ENCODE measurements at places on chromosomes 5 and 9. TPM values are rescaled to one million over a fixed set of nuclear protein-coding genes. Genes with fewer than 3 reads are reported as not detected.

DNA sequence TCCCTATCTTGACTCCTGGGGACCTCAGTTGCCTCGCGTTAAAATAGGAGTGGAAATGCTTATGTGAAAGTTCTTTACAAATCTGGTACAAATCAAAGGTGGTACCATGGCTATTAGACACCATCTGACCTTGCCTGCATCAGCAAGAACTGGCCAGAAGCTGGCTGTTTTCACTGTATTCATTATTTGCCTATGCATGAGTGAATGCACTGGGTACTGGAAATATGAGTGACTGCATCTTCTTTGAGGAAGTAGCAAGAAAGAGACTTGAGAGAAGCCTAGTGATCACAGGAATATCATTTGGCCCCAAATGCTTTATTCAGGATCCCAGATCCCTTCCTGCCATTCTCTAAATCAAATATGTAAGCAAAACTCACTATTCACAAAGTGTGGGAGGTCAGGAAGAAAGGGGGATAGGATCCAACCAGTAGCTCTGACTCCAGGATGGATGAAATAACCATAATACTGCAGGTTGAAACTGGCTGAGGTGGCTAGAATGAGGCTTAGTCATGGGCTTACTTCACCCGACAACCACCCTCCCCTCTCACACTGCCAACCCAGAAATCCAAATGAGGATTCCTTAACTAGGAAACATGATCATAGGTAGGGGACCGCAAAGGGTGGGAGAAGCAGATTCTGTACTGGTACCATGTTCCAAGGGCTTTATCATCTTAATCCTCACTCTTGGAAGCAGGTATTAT is 56.7 kb downstream of the FAM114A2 start:
- no peak for DNase-seq

GRCh38 chr5:155460501-155460931 is 447.0 kb downstream of the KIF4B start:
- DNase-seq: no peak

DNA sequence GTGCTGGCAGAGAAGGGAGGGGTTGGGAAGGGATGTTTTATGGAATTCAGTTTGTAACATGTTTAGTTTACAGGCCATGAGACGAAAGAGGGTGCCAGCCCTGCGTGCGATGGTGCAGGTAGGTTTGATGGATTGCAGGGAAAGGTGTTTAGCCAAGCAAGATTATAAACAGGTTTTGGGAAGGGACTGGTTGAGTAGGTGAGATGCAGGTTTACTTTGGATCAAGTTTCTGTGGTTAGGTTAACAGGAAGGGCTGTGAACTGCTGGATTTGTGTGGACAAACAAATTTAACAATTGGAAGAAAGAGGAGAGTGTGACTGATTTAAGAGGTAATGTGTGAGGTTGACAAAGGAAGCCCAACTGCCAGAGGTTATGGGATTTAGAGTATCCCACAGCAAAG is 32.6 kb upstream of the GPX3 start:
- no peak for DNase-seq

DNA sequence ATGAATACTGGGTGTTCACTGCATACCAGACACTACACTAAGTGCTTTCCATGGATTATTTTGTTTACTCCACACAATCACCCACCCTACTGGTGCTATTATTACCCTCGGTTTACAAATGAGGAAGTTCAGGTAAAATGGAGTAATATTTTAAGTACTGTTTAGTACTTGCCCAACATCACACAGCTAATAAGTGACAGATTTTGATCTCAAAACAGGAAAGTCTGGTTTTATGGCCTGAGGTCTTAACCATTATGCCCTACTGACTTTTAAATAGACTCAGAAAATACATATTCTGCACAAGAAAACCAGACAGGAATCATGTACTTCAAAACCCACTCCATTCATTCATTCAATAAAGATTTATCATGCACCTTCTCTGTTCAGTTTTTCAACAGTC is 431.0 kb upstream of the TLE4 start:
- no peak for DNase-seq

DNA sequence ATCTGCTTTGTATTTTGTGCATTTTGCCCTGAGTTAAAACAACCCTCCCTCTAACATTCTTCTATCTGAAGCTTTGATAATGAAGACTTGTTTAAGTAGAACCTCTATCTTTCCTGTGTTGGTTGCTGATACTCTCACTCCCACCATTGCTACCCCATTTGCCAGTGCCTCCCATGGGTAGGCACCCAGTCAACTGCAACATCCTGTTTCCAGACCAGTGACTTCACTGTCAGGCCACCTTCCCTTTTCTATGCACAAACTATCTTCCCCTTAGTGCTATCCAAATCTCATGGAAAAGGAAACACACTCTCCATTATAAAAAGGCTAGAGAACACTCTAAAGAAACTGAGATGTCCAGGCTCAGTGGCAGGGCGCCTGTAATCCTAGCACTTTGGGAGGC is 5.6 kb upstream of the IARS1 start:
- no peak for DNase-seq

DNA sequence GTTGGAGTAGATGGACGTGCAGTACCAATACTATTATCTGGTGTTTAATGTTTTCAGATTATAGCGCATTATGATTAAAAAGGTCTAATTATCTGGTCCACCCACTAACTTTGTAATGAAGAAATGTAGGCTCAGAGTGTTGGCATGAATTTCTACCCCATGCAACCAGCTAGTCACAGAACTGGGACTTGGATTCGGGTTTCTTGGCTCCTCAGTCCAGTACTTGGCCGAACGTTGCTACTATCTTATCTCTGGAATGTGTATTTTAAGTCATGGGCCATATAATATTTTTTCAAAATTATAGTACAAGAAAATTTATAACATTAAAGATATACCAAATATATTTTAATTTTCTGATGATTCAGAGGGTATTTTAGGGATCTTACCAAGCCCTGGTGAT is 657.5 kb upstream of the DMAC1 start:
- DNase-seq: no peak

- DNase-seq: peak; percentile 91
Measured at GRCh38 chr5:172833686-172834414, at the start of gene ERGIC1. ERGIC1 (plus strand) TSS chr5:172834251; CDS start chr5:172834414, 163 bp downstream.

GRCh38 chr9:20835377-20836286 is 151.6 kb downstream of the FOCAD start:
- DNase-seq: no peak

- no peak for DNase-seq
Measured at GRCh38 chr9:93072383-93072795, 13.9 kb downstream of the SUSD3 start.

- DNase-seq: no peak
Measured at GRCh38 chr5:77778881-77779438, 2.8 kb upstream of the TBCA start.

- no peak for DNase-seq
Measured at GRCh38 chr5:579211-579610, 32.9 kb upstream of the CEP72 start.

GRCh38 chr5:1217596-1218206 is 7.5 kb upstream of the SLC6A18 start:
- DNase-seq: no peak

- no peak for DNase-seq
Measured at GRCh38 chr9:90916147-90916734, 114.6 kb downstream of the SYK start.

- peak; percentile 52 for DNase-seq
Measured at GRCh38 chr9:34185778-34186551, 7.1 kb downstream of the UBAP1 start.

GRCh38 chr9:127390248-127390545 is 6.8 kb upstream of the SLC2A8 start:
- no peak for DNase-seq

GRCh38 chr5:180090769-180091546 is 19.4 kb upstream of the RNF130 start:
- DNase-seq: no peak

GRCh38 chr9:36896296-36896695 is 137.8 kb downstream of the PAX5 start:
- no peak for DNase-seq

DNA sequence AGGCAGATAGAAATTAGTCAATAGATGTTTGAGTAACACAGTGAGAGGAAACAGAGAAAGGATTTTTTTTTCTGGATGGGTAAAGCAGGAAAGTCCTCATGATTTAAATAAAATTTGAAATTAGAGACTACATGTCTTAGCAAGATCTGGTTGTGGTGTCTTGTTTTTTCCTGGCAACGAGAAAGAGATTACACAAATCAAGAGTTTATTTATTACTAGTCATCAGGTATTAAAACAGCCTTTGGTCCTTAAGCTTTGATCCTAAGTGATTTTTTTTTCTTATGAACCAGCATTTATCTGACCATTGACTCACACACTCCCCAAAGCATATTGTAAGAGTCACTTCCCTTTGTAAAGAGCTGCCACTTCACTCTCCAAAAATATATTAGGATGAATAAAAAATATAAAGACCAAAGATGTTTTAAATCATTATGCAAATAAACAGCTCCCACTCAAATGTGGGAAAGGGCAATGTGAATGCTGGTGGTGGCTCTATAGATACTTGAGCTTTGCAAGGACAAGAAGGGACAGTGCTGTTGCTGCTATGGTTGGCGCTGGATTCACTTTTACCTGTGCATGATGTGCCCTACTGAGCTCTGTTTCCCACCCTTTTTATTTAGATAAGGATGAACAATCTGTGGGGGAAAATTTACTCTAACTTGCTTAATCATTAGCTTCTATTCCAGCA is 1726.5 kb downstream of the MAT2B start:
- no peak for DNase-seq

DNA sequence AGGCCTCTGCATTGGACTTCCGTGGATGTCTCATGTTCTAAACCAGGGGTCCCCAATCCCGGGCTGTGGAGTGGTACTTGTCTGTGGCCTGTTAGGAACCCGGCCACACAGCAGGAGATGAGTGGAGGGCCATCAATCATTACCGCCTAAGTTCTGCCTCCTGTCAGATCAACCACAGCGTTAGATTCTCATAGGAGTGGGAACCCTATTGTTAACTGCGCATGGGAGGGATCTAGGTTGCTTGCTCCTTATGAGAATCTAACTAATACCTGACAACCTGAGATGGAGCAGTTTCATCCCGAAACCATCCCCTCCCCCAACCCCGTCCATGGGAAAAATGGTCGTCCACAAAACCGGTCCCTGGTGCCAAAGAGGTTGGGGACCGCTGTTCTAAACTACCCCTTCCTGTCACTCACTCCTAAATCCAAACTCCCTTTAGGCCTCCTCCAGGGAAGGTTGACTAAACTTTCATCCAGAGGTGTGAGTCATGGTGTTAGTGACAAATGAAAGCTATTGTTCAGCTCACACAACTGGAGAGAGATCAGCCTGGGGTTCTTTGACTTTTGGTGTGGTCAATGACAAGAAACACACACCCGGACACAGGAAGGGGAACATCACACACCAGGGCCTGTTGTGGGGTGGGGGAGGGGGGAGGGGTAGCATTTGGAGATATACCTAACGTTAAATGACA is 9.5 kb downstream of the KCNV2 start:
- no peak for DNase-seq

- no peak for DNase-seq
Measured at GRCh38 chr5:109234381-109234780, 175.4 kb downstream of the PJA2 start.

- DNase-seq: no peak
Measured at GRCh38 chr5:159426694-159427093, 96.4 kb upstream of the IL12B start.

DNA sequence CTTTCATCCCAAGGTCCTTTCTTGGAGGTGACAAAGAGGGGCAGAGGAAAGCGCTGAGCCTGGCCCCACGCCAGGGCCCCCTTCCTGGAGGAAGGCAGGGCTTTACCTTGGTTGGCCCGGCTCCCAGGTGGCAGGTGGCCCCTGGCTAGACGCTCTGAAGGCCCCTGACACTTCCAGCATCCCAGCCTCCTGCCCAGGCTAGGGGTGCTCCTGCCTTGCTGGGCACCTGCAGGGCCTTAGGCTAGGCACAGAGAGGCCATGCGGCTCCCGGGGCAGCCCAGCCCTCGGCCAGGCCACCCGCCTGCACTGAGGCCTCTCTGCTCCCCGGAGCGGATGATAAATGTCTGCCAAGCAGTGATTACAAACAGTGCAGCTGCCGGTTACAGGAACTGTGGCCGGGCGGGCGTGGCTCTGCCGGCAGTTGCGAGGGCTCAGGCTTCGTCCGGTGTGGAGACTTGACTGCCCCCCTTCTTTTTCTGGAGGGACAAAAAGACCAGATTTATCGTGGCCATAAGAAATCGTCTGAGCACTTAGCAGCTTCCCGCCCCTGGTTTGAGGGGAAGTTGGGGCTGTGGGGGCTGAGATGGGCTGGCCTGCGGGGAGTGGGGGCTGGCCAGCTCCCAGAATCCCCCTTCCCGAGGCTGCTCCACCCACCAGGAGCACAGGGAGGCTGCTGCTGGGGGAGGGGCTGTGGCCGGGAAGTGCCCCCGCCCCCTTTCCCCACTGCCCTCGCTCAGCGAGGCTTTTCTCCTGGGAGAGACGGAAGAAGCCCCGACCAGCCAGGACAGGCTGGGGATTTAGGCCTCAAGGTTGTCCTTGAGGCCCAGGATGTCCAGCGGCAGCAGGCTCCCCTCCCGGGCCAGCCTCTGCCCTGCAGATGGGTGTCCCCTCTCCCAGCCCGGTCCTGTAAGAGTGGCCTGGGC is 31.6 kb upstream of the UBAC1 start:
- peak; percentile 93 for DNase-seq

GRCh38 chr5:6676702-6677101 is 36.5 kb upstream of the TENT4A start:
- no peak for DNase-seq

DNA sequence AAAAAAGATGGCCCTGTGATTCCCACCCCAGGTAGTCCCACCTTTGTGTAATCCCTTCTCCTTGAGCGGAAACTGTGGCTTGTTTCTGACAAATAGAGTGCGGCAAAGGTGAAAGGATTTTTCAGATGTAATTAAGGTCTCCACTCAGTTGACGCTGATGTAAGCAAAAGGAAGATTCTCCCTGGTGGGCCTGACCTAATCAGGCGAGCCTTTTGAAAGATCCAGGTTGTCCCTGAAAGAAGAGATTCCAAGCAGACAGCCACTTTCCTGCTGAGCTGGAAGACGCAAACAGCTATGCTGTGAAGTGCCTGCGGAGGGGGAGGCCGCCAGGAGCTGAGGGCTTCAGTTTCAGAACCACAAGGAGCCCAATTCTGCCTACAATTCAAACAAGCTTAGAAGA is 24.1 kb downstream of the PTGES start:
- DNase-seq: no peak

SPATA31C1 gene
- not detected for total RNA-seq

C1QTNF3 gene
- total RNA-seq: 2.4 TPM

GFRA3 gene
- total RNA-seq: 0.92 TPM

KLF4 gene
- 45.2 TPM for total RNA-seq

FBXW11 gene
- 55.4 TPM for total RNA-seq

CDX1 gene
- not detected for total RNA-seq

FBP1 gene
- 3.4 TPM for total RNA-seq

CCL21 gene
- 19.0 TPM for total RNA-seq

OBP2B gene
- not detected for total RNA-seq

ADGRD2 gene
- total RNA-seq: not detected

ABO gene
- 2.1 TPM for total RNA-seq

Measured in left cardiac atrium (tissue), 4 donors.